ENCODE measurements at places on chromosomes 7 and 10.

GRCh38 chr7:93739424-93739823 is 151.1 kb downstream of the TFPI2 start:
- DNase-seq, result no peak

GRCh38 chr7:25996006-25996408 is 156.0 kb upstream of the NFE2L3 start:
- no peak for DNase-seq

DNA sequence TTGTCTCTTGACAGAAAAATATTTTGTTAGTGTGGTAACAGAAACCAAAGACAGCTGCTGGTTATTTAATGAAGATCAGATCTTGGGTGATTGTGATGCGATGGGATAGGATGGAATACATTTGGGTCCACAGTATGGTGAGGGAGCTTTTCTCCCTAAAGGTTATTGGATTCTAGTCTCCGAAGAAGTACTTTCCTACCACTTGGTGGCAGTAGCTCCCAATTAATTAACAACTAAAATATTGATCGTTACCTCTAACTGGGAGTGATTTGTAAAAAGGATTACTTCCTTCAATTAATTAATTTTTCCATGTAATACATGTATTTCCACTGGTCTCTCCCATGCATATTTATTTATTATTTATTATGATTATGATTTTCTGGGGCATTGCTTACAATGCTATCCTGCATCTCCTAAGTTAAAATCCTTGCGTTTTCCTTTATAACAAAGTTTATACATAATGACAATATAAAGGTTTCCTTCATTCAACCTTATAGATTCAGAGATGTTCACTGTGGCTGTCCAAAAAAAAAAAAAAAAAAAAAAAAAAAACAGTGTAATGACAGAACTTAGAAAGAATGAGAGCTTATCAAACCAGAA is 25.6 kb downstream of the TMEM196 start:
- peak; percentile 26 for DNase-seq

GRCh38 chr10:88744002-88744401 is 15.8 kb upstream of the LIPN start:
- DNase-seq, result no peak

- no peak for DNase-seq
Observed at GRCh38 chr7:35448486-35448885, 194.6 kb upstream of the TBX20 start.

- DNase-seq, result peak; percentile 85
Observed at GRCh38 chr10:49140304-49141177, 6.7 kb upstream of the FAM170B start.

DNA sequence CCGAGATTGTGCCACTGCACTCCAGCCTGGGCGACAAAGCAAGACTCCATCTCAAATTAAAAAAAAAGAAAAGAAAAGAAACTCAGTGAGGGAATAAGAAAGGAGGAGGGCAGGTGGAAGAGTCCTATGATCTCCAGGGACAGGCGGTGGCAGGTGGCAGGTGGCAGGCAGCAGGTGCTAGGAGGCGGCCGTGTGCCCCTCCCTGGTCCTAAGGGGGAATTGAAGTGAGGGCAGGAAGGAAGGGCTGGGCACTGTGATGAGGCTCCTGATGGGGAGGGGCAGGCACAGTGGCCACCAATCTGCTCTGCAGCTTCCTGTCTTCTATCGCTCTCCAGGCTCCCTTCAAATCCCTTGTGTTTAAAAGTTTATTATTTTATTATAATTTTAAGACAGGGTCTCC is 41.2 kb upstream of the UBE3C start:
- no peak for DNase-seq

DNA sequence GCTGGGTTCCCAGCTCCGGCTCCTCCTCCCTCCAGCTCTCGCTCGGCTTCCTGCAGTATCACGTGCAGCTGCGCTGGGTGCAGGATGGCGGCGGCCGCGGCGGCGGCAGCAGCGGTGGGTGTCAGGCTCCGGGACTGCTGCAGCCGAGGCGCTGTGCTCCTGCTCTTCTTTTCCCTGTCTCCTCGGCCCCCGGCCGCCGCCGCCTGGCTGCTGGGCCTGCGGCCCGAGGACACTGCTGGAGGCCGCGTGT is at the start of gene CNNM1:
Gene CNNM1 (plus strand): TSS at position 53 of the 250 bp plus-strand sequence. CDS start 32 bp downstream, at position 85.
- DNase-seq, result peak; percentile 33

GRCh38 chr10:77601488-77601887 is 36.1 kb downstream of the KCNMA1 start:
- DNase-seq, result no peak

GRCh38 chr7:12493863-12494686 is 76.4 kb upstream of the SCIN start:
- peak; percentile 5 for DNase-seq

DNA sequence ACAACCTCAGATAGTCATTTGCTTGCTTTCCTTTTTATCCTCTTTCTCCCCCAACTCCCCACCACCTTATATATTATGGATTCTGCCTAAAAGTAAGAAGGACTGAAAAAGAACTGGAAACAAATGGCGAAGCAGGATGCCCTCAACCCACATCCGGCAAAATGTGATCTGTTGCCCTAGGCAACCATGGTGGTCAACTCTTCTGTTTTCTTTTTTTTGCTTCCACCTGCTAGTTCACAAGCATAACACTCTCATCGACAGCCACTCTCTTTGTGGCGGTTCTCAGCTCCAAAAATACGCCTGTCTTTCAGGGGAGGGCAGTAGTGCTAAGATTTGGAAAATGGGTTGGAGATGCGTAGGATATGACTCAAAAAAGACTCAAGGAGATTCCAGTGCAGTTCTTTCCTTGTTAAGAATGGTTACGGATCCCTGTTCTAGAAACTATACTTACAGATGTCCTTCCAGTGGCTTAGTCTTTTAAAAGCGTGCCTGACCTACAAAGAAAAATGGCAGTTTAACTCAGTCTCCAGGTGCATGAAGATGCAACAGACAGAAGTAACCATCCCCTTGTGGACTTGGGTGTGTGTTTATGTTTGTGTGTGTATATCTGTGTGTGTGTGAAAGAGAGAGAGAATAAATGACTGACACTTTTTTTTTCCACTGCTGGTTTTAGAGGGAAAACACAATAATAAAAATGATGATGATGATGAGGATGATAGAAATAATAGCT is 10.7 kb downstream of the APBB1IP start:
- DNase-seq, result no peak

- DNase-seq, result no peak
Observed at GRCh38 chr10:107433605-107434004, 269.1 kb upstream of the SORCS1 start.

DNA sequence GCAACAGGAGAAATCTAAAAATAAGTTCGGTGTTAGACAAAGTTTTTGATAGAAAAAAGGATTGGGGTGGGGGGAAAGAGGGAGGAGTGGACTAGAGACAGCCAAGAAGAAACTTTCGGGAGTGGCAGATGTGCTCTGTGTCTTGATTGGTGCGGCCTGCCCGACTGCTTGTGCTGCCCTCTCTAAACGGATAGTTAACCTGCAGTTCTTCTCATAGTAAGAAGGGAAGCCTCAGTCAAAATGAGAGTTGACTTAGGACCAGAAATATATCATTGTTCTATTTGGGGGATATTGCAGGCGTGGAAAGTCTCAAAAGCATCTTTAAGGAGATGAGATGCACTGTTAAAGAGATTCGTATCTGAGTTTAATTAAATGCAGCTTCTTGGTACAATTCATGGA is 39.3 kb downstream of the UBE3C start:
- no peak for DNase-seq

DNA sequence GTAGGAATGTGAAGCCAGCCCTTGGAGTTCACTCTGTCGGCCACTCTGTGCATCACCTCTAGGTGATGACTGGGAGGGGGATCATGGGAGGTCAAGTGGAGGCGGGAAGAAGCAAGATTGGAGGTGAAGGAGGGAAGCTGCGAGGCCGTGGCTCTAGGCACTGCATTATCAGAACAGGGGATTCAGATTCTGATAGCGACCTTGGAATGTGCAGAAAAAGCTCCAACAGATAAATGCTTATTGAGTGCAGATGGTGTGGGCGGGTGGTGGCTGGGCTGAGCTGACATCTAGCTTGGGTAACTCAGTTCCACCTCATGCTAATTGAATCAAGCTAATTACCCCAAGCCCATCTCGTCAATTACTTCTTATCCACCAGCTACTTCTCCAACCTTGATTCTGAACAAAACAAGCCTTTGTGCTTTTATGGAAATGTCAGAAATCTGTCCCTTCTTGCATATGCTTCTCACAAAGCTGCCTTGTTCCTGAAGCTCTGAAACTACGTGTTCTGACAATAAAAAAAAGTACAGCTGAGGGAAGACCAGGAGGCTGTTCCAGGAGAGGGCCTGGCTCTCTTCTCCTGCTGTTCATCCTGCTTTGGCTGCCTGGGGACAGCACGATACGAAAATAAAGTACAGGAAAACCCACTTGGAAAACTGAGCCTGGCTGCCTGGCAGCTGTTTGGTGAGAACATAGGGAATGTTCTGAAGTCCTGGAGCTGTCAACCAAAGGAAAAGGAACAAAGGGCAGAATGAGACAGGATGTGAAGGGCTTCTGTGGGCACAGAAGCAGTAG is 27.5 kb downstream of the STRA8 start:
- DNase-seq, result no peak

GRCh38 chr10:104066945-104067344 is 18.7 kb downstream of the COL17A1 start:
- no peak for DNase-seq

GRCh38 chr7:28855538-28856217 is 102.5 kb downstream of the TRIL start:
- peak; percentile 98 for DNase-seq

- peak; percentile 96 for DNase-seq
Observed at GRCh38 chr10:78756604-78757343, 312.0 kb upstream of the ZMIZ1 start.

DNA sequence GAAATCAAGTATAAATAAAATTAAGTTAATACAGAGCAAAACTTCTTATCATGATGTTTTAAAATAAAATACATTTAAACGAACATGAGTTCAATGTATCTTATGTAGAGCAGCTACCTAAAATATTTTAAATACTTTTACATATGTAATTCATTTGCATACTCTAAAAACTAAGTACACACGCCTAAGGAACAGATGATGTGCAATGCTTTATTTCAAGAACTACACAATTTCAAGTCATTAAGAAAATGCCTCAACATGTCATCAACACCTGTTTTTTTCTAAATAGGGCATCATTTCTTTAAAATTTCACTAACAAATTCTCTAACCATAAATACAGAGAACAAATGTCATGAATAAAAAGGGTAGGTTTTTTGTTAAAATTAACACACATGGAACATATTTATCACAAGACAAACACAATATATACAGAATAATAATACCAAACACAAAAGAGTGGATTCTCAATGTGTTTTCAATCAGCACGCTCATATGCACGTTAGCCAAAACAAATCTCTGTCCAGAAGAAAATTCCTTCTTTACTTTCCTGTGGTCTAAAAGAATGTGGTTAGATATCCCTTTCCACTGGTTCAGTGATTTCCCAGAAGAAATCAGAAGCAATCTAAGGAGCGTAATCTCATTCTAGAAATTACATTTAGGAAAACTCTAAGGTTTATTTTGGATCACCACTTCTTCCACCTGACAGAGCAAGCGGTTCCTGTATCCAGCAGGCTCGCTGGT is 73.0 kb upstream of the PFKP start:
- DNase-seq, result peak; percentile 79

GRCh38 chr7:37429435-37429791 is 19.3 kb downstream of the ELMO1 start:
- DNase-seq, result no peak

DNA sequence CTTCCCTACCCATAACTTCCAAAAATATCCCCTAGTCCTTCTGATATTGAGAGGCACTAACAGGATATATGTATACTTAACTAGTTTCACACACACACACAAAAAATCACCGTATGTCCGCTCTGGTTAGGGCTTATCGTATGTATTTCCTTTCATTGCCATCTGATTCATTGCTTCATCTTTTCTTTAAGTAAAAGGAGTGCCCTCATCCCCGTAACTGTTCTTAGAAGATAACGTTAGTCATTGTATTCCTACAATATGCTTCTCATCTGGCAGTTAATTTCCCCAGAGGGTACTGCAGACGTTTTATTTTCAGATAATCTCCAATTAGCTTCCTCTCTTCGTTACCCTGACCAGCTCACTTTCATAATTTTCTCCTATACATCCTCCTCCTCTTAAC is 37.3 kb downstream of the NRCAM start:
- DNase-seq, result peak; percentile 10

- no peak for DNase-seq
Observed at GRCh38 chr7:90693939-90694338, 97.8 kb downstream of the CDK14 start.

DNA sequence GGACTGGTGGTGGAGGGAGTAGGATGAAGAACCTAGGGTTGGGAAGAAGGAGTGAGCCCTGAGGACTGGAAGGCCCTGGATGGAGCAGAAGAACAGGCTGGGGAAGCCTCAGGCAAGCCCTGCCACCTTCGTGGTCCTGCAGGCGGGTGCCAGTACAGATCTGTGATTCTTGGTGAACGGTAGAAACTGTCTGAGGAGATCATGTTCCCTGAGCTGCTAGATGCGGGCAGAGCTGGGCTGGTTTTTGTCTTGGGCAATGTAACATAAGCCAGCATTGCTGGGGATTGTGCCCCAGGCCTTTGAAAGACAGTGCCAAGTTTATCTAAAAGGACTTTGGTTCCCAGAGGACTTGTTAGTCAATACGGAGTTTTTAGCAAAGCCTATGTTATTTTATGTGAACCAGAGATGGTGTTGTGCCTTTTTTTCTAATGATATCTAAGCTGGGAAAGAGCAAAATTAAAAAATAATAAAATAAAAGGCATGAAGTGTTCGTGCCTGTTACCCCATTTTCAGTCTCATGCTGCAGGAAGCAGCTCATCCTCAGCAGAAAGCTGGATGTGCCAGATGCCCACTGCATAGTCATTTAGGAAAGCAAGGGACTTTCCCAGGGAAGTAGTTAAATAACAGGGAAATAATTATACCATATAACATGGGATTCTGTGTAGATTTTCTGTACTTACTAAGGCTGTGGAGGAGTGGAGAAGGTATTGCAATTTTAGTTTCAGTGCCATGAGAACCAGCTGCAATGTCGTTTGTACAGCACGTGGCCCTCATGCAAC is 24.4 kb upstream of the FIGNL1 start:
- no peak for DNase-seq

DNA sequence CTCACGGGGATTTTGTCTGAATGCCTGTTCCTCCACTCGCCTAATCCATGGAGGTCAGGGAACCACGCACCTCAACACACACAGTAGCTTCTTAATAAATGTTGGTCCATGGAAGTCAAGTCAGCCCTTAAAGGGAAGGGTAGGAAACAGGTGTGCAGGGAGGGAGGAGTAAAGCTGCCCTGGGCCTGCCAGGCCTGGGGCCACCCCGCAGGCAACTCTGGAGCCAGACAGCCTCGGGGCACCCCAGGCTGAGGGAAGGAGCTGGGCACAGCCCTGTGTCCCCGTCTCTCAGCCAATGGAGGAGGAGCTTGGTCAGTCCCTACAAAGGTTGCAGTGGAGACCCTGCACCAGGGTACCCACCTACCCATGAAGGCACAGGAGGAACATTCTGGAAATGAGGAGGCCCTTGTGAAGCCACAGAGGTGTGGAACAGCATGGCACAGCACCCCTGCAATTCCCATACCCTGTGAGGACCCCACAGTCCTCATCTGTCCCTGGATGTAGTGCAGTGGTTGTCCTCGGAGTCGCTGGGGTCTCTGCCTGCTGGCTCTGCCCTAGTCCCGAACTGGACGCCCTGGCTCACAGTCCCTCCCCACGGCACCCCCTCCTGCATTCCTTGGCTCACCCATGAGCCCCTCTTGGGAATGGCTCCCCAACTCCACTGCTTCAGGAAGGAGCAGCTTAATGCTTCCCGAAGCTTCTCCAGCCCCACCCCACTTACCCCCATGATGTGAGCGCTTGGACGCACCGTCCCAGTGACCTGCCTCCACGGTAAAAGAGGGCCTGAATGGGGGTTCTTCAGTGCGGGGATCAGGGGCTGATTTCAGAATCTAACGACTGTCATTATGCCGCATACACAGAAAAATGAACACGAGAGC is 79.2 kb upstream of the INSIG1 start:
- DNase-seq, result no peak

GRCh38 chr7:128379900-128380479 is 18.5 kb upstream of the PRRT4 start:
- no peak for DNase-seq

Data from fibroblast of skin of back (primary cell).